ENCODE measurements at places on chromosomes 7 and 10.

- no peak for DNase-seq
Measured at GRCh38 chr7:127890726-127891125, 140.5 kb downstream of the LRRC4 start.

DNA sequence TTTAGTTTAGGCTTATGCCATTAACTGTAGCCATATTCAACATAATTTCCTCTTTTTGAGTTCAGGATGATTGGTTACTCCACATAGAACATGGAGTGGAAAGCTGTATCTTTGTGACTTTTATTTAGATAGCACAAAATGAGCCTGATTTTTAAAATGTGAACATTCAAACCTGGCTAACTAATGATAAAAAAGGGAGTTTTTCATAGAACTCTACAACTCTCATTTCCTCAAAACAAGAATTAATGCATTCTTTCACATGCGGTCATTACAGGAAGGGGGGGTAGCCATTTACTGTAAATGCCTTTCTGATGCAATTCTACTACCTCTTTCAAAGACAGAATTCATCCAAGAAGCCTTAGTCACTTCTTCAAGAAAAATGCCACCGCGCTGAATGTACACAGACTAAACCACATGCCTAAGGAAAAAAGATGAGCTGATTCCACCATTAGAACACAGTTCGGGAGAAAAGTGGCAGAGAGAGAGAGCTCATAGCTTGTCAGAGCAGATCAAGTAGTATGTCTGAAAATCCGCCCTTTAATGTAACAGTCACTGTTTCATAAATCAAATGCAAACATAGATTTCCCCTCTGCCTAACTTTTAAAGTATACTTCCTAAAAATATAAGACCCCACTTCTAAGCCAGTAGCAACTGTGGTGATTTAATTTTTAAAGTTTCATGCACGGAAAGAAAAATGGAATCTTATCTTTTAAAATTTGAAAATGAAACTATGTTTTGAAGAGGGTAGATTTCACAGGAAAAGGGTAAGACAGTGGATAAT lies 226.4 kb upstream of the KLF14 start:
- no peak for DNase-seq

GRCh38 chr10:88833723-88834122 lies 17.9 kb downstream of the ANKRD22 start:
- DNase-seq, result no peak

DNA sequence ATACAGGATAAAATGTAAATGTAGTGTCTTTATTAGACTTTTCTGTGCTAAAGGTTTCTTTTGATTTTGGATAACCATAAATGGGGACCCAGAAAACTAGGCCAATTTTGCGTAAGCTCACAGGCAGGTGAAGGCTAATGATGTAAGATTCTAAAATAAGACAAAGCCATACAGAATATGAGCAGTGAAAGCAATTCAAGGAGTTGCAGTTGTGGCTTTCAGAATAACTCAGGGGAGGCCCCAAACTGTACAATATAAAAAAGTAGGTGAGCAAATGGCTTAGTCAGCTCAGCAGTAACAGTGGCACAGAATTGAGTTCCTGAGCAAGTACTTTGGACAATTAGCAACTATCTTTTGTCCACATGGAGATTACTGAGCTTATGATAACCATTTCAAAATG lies 81.7 kb upstream of the NRP1 start:
- no peak for DNase-seq

GRCh38 chr7:32147546-32148268 lies 77.5 kb upstream of the PDE1C start:
- no peak for DNase-seq

DNA sequence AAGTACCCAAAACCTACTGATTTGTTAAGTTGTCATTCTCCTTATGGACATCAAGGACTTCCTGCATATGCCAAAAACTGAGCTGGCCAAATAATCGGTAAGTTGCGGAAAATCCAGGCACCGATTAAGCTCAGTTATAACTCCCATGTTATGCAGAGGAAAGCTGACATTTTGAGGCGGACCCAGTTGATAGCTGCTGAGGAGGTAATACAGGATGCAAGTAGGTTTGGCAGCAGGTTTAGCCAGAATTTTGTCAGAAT lies 725.1 kb upstream of the GALNT17 start:
- DNase-seq, result no peak

DNA sequence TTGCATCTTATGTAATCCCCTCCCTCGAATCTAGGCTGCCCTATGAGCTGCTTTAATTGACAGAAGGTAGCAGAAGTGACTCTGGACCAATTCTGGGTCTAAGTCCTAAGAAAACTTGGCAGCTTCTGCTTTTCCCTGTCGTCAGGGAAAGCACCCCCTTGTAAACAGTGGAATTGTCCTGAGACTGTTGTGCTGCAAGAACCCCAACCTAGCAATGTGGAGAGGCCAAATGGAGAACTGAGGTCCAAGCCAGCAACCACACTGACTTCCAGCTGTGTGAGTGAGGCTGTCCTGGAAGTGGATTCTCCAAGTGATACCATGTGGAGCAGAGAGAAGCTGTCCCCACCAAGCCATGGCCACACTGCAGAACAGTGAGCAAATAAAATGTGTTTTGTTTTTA lies 75.5 kb downstream of the ARHGAP22 start:
- no peak for DNase-seq

DNA sequence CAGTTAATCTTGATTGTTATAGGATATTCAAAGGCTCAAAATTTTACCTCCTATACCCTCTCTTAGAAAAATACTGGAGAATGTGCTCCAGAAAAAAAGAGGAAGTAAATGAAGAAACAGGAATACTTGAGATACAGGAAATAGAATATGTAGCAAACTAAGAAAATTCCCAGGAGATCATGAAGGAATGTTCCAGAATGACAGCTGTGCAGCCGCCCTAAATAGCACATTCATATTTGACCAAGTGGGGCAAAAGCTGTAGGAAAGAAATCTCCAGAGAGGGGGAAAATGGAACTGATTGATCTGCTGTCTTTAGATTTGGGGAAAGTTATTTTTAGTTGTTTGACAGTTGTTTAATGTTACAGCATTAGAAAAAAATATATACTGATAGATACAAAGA lies 46.2 kb upstream of the ZEB1 start:
- DNase-seq, result no peak

DNA sequence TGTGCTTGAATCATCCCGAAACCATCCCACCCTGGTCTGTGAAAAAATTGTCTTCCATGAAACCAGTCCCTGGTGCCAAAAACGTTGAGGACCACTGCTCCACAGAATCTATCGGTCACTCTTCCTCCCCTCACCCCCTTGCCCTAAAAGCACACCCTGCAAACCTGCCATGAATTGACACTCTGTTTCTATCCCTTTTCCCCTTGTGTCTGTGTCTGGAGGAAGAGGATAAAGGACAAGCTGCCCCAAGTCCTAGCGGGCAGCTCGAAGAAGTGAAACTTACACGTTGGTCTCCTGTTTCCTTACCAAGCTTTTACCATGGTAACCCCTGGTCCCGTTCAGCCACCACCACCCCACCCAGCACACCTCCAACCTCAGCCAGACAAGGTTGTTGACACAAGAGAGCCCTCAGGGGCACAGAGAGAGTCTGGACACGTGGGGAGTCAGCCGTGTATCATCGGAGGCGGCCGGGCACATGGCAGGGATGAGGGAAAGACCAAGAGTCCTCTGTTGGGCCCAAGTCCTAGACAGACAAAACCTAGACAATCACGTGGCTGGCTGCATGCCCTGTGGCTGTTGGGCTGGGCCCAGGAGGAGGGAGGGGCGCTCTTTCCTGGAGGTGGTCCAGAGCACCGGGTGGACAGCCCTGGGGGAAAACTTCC lies 784 bp upstream of the SERPINE1 start:
- no peak for DNase-seq

- DNase-seq, result no peak
Measured at GRCh38 chr7:22939842-22940241, 74.1 kb downstream of the HYCC1 start.

DNA sequence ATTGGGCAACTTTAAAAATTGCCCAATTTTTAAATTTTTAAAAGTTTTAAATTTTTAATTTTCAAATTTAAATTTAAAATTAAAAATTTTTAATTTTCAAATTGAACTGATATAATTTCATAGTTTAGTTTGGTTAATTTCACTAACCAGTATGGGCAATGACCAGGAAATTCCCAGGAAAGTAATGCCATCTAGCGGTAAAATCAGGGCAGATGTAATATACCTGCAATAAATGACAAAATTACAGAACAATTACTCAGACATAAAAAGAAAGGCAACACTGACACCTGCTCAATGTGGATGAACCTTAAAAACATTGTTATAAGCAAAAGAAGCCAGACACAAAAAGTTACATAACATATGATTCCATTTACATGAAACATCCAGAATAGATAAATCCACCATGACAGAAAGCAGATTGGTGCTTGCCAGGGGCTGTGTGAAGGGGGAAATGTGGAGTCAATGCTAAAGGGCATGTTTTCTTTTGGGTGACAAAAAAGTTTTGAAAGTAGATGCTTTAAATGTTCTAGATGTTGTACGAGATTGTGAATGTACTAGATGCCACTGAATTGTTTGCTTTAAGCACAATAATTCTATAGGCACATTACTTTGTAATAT lies 28.6 kb upstream of the SLC16A12 start:
- no peak for DNase-seq

GRCh38 chr10:3418041-3418754 lies 245.6 kb upstream of the PITRM1 start:
- no peak for DNase-seq

Data from stimulated activated CD4-positive, alpha-beta T cell treated with anti-CD3 and anti-CD28 coated beads, Interleukin-15, amount 100 ng/mL, for 1 hour (primary cell).